ENCODE measurements at places on chromosomes 2 and 18.
A peak's percentile ranks its signal among the peaks of the same experiment; 100 is the strongest.

DNA sequence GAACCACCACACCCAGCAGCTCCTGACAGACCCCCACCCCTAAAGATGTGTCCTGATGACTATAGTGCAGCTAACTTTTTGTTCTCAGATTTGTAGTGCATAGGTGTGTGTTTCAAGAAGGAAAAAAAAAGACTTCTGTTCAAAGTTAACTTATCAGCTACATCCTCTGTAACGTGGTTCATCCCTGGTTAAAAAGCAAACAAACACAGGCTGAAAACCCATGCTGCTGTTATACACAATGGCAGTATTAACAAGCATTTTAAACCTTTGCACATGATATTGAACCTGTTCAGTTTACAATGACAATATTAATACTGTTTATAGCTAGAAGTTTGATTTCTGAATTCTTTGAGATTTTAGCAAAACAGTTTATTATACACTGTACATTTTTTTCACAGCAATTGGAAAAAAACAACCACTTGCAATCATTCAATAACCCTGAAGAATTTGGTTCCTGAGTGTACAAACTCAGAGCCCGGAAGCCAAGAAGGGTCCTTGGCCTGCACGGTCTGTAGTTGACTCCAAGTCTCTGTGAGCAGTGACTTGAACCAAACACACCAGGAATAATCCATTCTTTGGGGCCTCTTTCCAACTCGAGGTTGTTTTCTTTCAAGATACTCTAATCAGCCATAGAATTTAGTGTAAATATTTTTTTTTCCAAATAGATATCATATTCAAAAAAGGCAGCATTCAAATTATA, 153.2 kb upstream of the MAPRE2 start:
- no peak for DNase-seq

DNA sequence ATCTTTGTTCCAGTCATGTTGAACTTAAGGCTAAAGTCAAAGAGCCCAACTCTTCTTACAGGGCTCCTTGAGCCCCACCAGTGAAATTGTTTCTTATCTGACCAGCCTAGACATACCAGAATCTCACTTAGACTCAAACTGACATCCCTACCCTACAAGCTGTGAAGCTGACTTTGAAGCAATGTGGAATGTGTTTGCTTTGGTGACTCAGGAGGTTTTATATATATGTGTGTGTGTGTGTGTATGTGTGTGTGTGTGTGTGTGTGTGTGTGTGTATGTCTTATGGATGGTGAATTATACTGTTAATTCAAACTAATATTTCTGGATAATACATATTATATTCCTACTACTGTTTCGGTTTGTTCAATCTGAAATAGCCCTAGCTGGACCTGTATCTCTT, 67.3 kb downstream of the CAMKMT start:
- no peak for DNase-seq

DNA sequence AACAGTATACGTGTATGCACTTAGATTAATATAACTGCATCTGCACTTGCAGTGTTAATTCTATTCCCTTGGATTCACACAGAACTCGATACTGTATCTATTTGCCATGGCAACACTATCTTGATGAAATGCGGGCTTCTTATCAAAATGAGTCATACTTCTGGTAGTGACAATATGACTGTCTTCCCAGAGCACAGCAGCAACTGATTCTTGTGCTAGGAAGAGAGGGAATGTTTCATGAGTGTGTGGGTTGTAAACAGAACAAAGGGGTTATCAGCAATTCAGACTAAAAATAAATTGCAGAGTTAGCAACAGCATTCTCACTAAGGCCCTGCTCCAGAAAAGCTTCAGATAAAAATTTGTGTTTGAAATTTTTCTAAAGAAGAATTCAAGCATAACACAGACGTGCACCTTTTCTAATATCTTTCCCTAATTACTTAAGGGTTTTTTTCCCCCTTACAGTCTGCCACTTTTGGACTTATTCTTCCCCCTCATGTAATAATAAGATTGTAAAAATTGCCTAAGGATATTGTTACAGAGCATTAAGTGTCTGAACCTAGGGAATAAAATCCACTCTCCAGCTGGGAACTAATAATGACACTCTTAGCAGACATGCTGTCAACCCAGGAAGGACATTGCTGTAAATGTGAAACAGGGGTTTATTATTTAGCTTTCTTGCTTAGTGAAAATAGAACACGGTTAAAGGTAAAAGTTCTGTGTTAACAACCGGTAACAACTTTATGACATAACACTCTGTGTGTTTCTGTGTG, 99.9 kb upstream of the SLC38A11 start:
- DNase-seq, result no peak

DNA sequence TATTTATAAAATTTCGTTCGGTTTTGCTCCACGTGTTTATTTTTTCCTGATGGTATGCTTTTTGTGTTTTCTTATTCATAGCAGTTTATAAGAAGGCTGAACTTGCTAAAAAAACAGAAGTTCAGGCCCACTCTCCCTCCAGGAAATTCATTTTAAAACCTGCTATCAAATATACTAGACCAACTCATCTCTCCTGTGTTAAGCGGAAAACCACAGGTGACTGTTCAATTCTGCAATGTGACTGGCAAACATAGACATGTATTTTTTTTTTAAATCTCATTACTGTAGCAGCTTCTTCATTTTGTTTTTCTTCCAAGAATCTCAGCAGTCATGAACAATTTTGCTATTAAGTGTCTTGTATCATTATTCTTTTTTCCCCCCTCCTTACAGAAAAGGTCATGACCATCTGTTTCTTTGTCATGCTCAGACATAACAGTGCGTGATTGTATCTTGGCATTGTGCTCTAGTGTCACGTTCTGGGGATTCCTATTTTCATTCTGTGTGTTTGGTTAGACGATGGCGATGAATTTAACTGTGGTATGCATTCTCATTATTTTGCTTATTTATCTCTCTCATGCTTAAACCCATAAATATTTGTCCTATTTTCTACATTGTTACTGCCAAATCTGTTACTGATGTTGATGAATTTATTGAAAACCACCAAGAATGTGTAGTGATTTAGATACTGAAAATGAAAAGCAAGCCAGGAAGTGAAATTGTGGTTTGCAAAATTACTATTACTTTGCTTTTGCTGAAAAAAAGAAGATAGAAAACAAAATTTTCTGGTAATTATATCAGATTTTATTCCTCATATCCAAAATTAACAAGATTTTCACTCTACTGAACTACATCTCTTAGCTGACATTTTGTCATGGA, 74.6 kb upstream of the UNC80 start:
- DNase-seq, result peak; percentile 4

DNA sequence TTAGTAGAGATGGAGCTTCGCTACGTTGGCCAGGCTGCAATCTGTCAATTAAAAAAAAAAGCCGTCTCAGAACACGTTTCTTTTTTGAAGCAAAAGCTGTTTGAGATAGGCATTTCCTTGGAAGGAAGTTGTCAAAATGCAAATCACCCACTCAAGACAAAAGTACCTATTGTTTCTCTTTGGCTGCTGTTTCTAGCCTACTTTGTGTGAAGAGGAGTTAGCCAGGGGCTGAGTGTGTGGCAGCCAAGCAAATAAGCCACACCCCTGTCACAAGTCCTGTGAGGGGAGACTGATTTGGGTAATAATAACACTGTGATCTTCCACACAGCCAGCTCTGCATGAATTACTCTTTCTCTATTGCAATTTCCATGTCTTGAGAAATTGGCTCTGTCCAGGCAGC, 47.4 kb upstream of the CDCA7 start:
- peak; percentile 22 for DNase-seq

GRCh38 chr2:99822474-99823207, 319.7 kb downstream of the AFF3 start:
- DNase-seq, result no peak

- DNase-seq, result no peak
Measured at GRCh38 chr2:181484851-181485637, 27.9 kb downstream of the ITGA4 start.

GRCh38 chr2:121473512-121473911, 57.2 kb upstream of the RNU4ATAC start:
- no peak for DNase-seq

DNA sequence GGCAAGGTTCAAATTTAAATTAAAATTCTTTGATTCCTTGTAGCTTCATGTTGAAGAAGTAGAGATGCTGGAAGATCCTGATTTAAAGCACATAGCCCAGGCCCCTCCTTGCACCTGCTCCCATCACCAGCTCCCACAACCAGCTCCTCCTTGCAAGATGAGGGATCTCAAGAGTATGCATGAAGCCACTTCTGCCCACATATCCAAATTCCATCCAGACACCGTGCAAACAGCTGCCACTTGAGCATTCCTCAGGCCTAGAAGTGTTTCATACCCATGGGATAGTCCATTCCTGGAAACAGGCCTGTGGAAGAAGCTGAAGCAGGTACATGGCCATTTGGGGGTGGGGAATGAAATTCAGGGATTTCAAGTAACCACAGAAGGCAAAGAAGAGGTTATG, 32.4 kb upstream of the ITPRID2 start:
- DNase-seq, result no peak

GRCh38 chr18:75005626-75006025, 203.3 kb downstream of the PTGR3 start:
- no peak for DNase-seq

DNA sequence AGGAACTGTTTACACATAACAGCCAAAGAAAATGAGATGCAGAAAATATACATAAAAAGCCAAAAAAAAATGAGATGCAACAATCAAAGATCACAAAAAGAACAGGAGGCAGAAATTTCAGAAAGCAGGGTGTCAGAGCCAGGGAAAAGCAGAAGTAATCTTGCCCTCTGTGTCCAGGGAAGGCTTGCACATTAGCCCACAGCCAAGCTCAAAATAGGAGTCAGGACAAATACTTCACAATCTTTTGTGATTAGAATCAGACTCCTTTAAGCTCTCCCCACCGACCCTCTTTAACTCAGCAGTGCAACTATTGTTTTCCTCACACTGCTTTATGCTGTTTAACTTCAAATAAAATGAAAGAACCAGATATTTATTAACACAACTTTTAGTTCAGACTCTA, 34.6 kb downstream of the IAH1 start:
- no peak for DNase-seq

GRCh38 chr2:128502200-128502599, 183.5 kb upstream of the HS6ST1 start:
- no peak for DNase-seq

- no peak for DNase-seq
Measured at GRCh38 chr2:160288324-160288723, 88.3 kb upstream of the ITGB6 start.

DNA sequence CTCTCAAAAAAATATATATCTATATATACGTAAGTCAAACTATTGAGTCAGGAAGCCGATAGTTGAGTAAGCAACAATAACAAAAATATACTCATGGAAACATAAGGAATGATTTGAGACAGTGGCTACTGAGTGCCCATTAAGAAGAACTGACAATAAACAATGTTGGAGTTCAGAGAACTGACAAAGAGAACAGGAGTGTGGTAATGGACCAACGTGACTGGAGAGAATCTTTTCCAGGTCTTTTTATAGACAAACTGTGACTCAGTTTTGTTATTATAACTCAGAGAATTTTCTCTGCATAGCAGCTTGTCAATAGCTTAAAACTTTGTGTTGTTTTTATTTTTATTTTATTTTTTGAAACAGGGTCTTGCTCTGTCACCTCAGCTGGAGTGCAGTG, 4.6 kb upstream of the GALM start:
- DNase-seq, result no peak

DNA sequence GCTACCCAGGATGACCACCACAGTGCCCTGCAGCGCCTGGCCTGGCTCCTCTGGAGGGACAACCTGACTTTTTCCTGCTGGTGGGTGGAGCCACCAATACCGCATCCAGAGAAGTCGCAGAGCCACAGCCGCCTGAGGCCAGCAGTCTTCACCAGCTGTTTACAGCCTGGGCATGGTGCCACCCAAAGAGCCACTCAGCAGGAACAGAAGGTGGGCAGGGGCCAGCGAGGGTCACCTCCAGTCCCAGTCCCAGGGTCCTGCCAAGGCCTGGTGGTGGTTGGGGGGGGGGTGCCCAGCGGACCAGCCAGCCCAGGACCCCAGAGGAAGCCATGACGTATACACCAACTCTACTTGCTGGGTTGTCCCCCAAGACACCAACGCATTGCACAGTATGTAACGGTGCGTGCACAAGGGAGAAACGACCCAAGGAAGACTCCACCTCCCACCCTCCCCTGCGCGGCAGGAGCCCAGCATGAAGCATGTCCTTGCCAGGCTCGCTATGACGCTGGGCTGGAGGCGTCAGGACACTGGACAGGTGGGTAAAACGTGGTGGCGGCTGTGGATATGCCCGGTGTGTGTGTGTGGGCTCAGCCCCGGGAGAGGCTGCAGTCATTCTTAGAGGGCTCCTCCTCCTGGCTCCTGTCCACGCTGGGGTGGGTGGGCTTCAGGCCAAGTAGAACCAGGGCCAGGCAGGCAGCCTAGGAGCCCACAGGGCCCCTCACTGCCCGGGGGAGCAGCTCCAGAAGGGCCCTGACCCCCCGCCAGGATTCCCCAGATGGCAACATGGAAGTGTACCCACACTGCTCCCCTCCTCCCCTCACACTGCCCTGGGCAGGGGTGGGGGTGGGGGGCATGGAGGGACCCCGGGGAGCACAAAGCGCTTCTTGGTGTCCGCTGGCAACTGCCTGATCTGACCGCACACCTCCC, 49.3 kb downstream of the HS6ST1 start:
- no peak for DNase-seq

DNA sequence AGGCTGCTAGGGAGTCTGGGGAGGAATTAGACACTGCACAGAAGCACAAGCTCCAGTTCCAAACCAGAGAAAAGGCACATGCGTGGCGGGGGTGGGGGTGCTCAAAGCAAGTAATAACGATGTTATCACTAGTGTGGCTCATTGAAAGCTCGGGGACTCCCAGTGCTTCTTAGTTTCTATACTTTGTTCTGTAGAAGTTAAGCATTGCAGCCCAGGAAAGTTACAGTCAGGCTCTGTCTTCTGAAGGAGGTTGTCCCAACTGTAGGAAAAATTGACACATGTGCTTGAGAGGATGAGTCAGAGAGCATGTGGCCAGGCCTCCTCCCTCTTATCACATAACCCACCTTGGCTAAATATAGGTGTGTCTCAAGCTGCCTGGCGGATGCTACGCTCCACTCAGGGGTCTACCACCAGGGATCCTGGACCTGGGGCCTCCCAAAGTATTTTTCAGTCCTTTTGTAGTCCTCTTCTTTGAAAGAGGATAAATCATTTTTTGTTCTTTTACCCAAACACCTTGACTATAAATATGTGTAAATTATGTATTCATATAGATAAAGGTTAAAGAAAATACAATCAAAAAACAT, 3.8 kb downstream of the GALNT5 start:
- no peak for DNase-seq

GRCh38 chr2:238703053-238703415, 144.9 kb upstream of the TWIST2 start:
- DNase-seq, result no peak

DNA sequence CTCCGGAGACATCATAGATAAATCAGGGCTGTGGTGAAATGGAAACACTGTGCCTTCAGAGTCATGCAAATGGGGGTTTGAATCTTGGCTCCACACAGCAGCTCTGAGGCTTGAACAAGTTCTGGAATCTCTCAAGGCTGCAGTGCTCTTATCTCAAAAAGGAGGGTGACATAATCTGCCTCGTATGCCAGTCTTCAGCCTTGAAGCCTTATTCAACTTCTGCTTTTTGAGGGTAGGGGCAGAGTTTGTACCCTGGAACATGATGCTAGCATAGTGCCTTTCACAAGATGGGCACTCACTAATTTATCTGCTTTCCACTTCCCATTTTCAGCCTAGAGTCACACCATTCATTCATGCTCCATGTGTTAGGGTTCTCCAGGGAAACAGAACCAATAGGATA, 42.3 kb downstream of the GATA6 start:
- no peak for DNase-seq

GRCh38 chr2:149814049-149814448, 226.5 kb upstream of the MMADHC start:
- DNase-seq, result no peak

All from GM19239 (cell line).